ENCODE measurements at places on chromosomes 11 and 22.

- no peak overlapping the region for H3K4me3 ChIP-seq
- no peak for DNase-seq
- peaks cover 16% of the 10 kb centered on the region for H3K27me3 ChIP-seq
- H3K36me3 ChIP-seq, result no peaks in the 10 kb centered on the region
- H3K27ac ChIP-seq, result no peak overlapping the region
Observed at GRCh38 chr11:14022821-14023220, 60.3 kb downstream of the SPON1 start.

GRCh38 chr11:126925321-126926093 is 75.1 kb downstream of the KIRREL3 start:
- no peak overlapping the region for H3K4me3 ChIP-seq
- no peak for DNase-seq
- no peak overlapping the region for H3K27ac ChIP-seq
- no peaks in the 10 kb centered on the region for H3K4me1 ChIP-seq
- peaks cover 6% of the 10 kb centered on the region for H3K27me3 ChIP-seq

GRCh38 chr11:81496601-81497000 is 1237.1 kb downstream of the FAM181B start:
- H3K27me3 ChIP-seq, result peaks cover 1% of the 10 kb centered on the region
- no peak for DNase-seq
- no peak overlapping the region for H3K4me3 ChIP-seq
- H3K27ac ChIP-seq, result no peak overlapping the region
- peaks cover 2% of the 10 kb centered on the region for H3K4me1 ChIP-seq
- H3K36me3 ChIP-seq, result no peaks in the 10 kb centered on the region

- DNase-seq, result no peak
- H3K4me3 ChIP-seq, result no peak overlapping the region
- H3K27ac ChIP-seq, result peak overlapping the region; percentile 100
- no peaks in the 10 kb centered on the region for H3K27me3 ChIP-seq
- H3K4me1 ChIP-seq, result peaks cover 33% of the 10 kb centered on the region
- no peaks in the 10 kb centered on the region for H3K36me3 ChIP-seq
Observed at GRCh38 chr11:117100556-117100955, 2.3 kb upstream of the SIK3 start.

GRCh38 chr11:113026778-113027177 is 65.6 kb downstream of the NCAM1 start:
- no peak for DNase-seq
- no peaks in the 10 kb centered on the region for H3K4me1 ChIP-seq
- H3K27ac ChIP-seq, result no peak overlapping the region

GRCh38 chr11:63548178-63548577 is 11.6 kb downstream of the PLAAT4 start:
- peaks cover 6% of the 10 kb centered on the region for H3K36me3 ChIP-seq
- no peak for DNase-seq
- H3K27me3 ChIP-seq, result peaks cover 8% of the 10 kb centered on the region
- H3K4me1 ChIP-seq, result peaks cover 16% of the 10 kb centered on the region
- no peak overlapping the region for H3K4me3 ChIP-seq
- no peak overlapping the region for H3K27ac ChIP-seq

- peak overlapping the region; percentile 58 for H3K27ac ChIP-seq
- DNase-seq, result no peak
- peak overlapping the region; percentile 81 for H3K4me3 ChIP-seq
- H3K4me1 ChIP-seq, result peaks cover 40% of the 10 kb centered on the region
Observed at GRCh38 chr11:46348566-46349401, 1.5 kb downstream of the DGKZ start.

DNA sequence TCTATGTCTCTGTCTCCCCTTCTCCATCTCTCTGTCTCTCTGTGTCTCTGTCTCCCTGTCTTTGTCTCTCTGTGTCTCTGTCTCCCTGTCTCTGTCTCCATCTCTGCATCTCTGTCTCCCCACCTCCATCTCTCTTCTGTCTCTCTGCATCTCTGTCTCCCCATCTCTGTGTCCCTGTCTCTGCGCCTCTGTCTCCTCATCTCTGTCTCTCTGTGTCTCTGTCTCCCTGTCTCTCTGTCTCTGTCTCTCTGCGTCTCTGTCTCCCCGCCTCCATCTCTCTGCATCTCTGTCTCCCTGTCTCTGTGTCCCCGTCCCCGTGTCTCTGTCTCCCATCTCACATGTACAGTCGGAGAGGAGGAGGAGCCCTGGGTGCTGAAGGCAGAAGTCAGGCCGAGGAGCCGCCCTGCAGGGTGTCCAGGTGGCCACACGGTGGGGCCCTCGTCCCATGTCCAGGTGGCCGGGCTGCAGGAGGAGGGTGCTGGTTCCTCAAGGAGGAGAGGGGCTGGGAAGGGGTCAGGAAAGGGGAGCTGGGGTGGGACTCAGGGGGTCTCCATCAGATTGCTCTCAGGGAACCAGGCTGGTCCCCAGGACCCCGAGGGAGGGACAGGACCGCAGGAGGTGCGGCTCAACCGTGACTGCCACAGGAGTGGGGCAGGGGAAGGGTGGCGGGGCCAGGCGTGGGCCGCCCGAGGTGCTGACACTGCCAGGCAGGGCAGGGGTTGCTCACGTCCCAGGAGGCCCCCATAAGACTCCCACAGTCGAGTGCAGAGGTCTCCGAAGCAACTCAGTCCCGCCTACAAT is 25.6 kb upstream of the TH start:
- H3K27ac ChIP-seq, result peak overlapping the region; percentile 3
- no peak overlapping the region for H3K4me3 ChIP-seq
- DNase-seq, result peak; percentile 65
- no peaks in the 10 kb centered on the region for H3K36me3 ChIP-seq

- no peaks in the 10 kb centered on the region for H3K27me3 ChIP-seq
- H3K36me3 ChIP-seq, result peaks cover 6% of the 10 kb centered on the region
- peak overlapping the region; percentile 68 for H3K27ac ChIP-seq
- peaks cover 11% of the 10 kb centered on the region for H3K4me1 ChIP-seq
Observed at GRCh38 chr11:75492181-75492820, 33.4 kb downstream of the GDPD5 start.

GRCh38 chr11:44823868-44824267 is 97.1 kb downstream of the TSPAN18 start:
- no peaks in the 10 kb centered on the region for H3K4me1 ChIP-seq
- no peak overlapping the region for H3K27ac ChIP-seq
- no peaks in the 10 kb centered on the region for H3K36me3 ChIP-seq

GRCh38 chr11:29985248-29985647 is 31.6 kb downstream of the KCNA4 start:
- no peaks in the 10 kb centered on the region for H3K27me3 ChIP-seq
- H3K36me3 ChIP-seq, result no peaks in the 10 kb centered on the region
- no peaks in the 10 kb centered on the region for H3K4me1 ChIP-seq
- DNase-seq, result no peak
- H3K4me3 ChIP-seq, result no peak overlapping the region

DNA sequence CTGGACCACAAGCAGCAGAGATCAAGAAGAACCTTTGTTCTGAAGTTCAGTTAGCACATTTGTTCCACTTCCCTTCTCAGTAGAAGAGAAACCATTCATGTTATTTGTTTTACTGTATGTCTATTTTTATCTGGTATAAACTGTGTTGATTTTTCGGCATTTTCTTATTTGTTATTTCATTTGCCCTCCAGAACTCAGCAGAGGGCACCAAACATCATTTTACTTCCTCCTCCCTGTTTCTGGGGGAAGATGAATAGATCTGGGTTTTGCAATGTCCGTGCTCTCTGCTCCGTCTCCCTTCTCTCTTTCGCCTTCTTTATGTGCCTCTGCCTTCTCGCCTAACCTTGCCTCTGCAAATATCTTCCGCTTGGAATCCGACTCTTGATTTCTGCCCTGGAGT is 366.9 kb downstream of the NTM start:
- peaks cover 3% of the 10 kb centered on the region for H3K27me3 ChIP-seq
- DNase-seq, result no peak
- no peaks in the 10 kb centered on the region for H3K4me1 ChIP-seq
- no peaks in the 10 kb centered on the region for H3K36me3 ChIP-seq
- H3K27ac ChIP-seq, result no peak overlapping the region
- H3K4me3 ChIP-seq, result no peak overlapping the region

DNA sequence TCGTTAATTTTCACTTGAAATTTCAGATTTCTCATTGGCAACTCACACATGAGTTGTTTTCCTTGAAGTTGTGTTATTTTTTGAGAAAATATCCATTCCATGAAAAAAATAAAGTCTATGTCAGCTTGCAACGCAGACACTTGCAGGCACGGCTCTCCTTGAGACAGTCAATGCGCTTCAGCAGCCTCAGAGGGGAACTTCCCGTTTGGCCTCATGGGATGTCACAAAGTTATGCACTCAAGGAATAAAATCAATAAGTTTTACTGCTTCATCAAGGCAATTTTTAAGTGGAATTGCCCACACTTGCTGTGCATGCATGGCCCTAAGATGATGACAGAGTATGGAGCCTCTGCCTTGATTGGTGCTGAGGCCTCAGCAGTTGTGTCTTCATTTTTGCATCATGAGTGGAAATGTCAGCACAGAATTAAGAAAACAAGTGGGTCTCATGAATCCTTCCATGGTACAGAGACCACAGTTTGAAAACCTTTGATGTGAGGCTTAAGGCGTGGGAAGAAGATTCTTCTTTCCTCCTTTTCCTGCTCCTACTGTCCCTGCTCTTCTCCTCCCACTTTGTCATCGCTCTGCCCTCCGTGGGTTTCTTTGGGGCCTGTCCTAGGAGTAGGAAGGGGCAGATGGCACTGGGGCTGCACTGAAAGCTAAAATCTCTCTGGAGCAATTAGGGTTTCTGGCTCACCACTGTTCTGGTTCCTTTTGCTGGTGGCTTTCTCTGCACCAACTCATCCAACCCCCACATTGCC is 509.0 kb upstream of the B3GAT1 start:
- no peak overlapping the region for H3K4me3 ChIP-seq
- H3K27ac ChIP-seq, result no peak overlapping the region
- H3K27me3 ChIP-seq, result peaks cover 11% of the 10 kb centered on the region
- no peaks in the 10 kb centered on the region for H3K4me1 ChIP-seq
- no peaks in the 10 kb centered on the region for H3K36me3 ChIP-seq

DNA sequence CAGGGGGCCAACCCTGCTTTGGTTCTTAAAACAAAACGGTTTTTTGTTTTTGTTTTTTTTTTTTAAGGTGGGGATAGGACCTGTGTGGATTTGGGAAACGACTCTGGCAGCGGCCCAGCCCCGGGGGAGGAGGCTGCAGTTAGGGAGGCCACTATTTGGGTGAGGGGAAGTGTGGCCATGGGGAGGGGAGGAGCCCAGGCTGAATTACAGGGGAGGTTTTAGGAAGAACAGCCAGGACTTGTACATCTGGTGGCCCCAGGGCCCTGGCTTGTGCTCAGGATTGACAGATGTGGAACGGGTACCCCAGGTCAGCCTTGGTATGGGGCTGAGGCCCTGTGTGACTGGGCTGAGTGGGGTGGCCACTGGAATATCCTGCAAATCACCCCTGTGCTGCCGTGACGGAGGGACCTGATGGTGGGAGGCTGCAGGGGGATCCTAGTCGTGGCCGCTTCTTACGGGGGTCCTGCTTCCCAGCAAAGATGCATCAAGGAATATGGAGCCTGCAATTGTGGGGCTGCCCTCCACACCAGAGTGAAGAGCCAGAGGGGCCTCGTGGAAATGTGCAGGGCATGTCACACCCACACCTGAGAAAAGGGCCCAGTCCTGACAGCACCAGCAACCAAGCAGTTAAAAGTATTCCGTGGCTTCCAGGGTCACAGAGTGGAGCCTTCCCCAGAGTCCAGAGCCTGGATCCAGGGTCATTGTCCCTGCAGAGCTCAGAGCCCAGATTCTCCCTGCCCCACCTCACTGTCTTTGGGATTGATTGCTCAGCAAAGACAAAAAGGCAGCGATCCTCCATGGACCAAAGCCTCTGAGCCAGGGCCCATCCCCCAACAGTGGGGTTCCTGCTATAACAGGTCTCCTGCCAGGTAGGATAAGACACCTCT is 55.2 kb upstream of the WNT7B start:
- no peak overlapping the region for H3K27ac ChIP-seq
- no peaks in the 10 kb centered on the region for H3K27me3 ChIP-seq
- no peak for DNase-seq
- no peak overlapping the region for H3K4me3 ChIP-seq
- H3K36me3 ChIP-seq, result no peaks in the 10 kb centered on the region

GRCh38 chr22:42682113-42682851 is 33.1 kb upstream of the CYB5R3 start:
- no peak overlapping the region for H3K27ac ChIP-seq
- peaks cover 5% of the 10 kb centered on the region for H3K4me1 ChIP-seq
- no peaks in the 10 kb centered on the region for H3K27me3 ChIP-seq
- H3K36me3 ChIP-seq, result peaks cover 7% of the 10 kb centered on the region

- no peak overlapping the region for H3K4me3 ChIP-seq
- H3K27ac ChIP-seq, result no peak overlapping the region
- peaks cover 6% of the 10 kb centered on the region for H3K36me3 ChIP-seq
- peaks cover 3% of the 10 kb centered on the region for H3K4me1 ChIP-seq
- peaks cover 6% of the 10 kb centered on the region for H3K27me3 ChIP-seq
- DNase-seq, result no peak
Observed at GRCh38 chr22:38078046-38078840, 5.7 kb downstream of the SLC16A8 start.
